Activated naive CD4-positive, alpha-beta T cell (primary cell): ENCODE measurements at places on chromosomes 1 and 21.

DNA sequence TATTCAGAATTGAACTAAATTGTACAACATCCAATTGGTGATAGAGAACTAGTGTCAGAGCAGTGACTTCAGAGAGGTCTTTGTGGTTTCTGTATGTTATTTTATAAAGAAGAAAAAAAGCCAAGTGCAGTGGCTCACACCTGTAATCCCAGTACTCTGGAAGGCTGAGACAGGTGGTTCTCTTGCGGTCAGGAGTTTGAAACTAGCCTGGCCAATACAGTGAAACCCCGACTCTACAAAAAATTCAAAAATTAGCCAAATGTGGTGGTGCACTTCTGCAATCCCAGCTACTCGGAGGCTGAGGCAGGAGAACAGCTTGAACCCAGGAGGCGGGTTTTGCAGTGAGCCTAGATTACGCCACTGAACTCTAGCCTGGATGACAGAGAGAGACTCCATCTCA lies 90.7 kb downstream of the ASH1L start:
- no peak for DNase-seq

DNA sequence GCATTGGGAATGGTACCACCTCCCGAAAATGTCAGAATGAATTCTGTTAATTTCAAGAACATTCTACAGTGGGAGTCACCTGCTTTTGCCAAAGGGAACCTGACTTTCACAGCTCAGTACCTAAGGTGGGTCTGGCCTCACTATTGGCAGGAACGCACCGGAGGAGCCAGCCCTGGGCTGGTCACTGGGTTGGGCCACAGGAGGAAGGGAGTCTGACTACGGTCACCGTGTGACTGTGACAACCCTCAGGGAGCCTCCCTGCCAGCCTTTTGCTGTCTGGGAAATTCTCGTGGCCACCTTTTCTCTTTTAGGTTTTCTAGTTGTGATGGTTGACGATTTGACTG lies 2.2 kb downstream of the IL10RB start:
- no peak for DNase-seq

DNA sequence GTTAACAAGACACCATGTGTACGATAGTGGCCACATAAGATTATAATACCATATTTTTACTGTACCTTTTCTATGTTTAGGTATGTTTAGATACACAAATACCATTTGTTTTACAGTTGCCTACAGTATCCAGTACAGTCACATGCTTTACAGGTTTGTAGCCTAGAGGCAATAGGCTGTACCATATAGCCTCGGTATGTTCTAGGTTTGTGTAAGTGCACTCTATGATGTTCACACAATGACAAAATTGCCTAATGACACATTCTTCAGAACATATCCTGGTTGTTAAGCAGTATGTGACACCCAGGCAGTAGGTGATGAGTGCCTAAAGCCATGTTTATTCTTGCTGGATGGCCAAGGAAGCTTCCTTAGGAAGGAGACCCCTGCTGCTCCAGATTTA lies 111.8 kb downstream of the PAPPA2 start:
- no peak for DNase-seq

DNA sequence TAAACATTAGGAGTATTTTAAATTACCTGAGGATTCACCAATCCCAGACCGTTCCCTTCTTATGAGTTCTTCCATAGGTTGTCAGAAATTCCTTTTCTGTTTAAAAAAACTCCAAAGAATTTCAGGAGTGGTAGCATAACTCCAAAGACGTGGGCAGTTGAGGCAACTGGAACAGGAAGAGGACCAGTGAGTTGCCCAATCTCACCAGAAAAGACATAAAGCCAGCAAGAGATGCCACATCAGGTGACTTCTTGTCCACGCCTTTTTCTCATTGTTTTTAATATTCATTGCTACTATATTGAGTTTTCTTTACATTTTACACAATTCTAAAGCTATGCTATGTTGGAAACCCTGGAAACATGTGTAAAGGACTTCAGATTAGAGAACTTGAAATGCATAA lies 88.1 kb upstream of the JAK1 start:
- DNase-seq, result no peak

DNA sequence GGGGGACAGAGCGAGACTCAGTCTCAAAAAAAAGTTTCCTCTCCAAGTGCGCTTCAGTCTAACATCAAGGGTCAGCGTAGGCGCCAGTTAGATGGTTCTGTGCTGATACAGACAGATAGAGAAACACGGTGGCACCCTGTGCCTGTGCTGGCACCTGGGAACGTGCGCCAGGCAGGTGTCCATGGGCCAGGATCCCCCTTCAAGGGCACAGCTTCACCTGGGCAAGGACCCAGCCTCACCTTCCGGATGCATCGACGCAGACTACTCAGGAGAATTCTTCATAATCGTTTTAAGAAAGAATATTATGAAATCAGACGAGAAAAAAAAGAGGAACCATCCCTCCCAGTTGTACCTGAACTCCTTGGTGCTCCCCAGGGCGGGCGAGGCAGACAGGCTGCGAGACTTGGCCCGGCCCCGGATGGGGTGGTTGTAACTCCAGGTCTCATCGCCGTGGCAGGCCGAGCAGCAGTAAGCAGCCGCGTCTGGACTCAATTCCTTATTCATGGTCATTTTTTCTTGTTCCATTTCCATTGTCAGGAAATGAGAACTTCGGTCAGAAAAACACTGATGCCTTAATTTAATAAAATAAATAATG lies 13.3 kb downstream of the NADK start:
- no peak for DNase-seq

DNA sequence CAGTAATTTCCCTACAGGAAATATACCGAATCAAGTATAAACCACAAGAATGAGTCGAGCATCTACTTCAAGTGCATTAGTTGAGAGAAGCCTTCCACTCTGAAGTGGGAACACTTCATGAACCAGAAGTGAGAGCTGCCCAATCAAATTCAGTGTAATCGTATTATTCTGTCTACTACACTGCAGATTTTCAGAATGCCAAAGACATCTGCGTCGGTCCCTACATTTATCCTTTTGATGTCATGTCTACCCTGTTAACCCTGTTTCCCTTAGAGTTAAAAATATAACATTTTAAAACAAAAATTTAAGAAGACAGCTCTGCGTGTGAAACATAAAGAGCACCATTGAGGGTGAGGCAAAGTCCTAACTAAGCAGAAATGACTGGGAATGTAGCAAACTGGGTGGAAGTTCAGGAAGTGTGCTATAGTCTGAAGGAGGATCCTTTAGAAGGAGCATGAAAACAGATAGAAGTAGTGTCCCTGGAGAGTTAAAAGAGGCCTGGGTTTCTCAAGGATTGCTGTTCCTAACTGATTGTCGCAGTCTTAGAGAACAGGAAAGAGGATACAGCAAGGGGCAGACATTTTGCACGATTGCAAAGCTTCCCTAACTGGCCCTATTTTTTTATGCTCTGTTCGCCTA lies 291.2 kb downstream of the PTPRC start:
- no peak for DNase-seq

DNA sequence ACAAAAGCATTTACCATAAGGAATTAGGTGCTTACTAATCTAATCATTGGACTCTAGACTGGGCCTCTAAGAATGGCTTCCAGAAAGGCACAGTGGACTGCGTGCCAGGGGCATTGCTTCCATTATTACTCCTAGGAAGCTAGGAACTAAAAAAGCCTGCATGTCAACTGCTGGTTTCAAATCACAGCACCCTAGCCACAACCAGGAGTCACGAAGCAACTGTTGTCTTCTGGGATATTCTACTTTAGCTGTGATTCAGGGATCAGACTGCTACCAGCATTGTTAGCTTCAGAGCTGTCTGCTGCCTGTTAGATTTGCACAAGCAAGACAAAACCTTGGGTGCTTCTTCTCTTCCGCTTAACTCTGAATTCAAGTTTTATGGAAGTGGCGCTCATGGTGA lies 38.3 kb downstream of the DNM3 start:
- DNase-seq, result no peak

GRCh38 chr1:99365141-99365540 lies 100.8 kb downstream of the PLPPR4 start:
- no peak for DNase-seq
